Caudate nucleus (tissue), 63 donors: ENCODE measurements at places on chromosomes 1 and 21.

GRCh38 chr1:152539901-152540300, 25.6 kb downstream of the CRCT1 start:
- DNase-seq = no peak

DNA sequence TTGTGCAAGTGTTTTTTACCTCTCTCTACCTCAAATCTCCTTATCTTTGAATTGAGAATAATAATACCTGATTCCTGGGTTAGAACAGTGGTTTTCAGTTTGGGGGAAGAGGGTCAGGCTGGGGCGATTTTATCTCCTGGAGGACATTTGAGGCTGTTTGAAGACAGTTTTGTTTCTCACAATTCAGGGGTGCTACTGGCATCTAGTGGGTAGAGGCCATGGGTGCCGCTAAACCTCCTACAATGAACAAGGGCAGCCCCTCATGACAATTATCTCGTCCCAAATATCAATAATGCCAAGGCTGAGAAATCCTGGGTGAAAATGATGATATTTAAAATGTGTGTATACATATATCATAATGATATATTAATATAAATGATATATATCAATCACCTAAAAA, 139.1 kb upstream of the USH2A start:
- DNase-seq = no peak

DNA sequence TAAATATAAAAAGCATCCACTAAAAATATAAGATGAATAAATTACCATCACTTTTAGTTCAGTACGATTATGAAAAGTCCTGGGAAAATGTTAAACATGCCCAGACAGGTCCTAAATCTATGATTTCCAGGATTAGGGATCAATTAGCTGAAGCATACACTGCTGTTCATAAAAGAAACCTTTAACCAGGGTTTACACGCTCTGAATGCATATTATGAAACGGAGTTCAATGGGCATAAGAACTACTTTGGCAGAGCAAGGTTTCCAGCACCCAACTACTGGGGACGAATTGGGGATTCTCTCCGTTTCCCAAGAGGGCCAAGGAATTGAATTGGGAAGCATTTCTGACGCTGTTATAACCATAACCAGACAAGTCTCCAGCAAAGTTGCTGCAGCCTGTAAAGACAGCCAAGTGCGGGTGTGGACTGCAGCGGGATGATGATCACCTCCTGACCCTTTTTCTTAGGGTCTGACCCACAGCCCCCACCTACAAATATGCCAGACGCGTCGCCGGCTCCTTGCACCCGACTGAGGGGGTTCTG, 1.6 kb downstream of the SLC30A1 start:
- no peak for DNase-seq

- no peak for DNase-seq
Measured at GRCh38 chr1:98794196-98794886, 132.8 kb downstream of the SNX7 start.

DNA sequence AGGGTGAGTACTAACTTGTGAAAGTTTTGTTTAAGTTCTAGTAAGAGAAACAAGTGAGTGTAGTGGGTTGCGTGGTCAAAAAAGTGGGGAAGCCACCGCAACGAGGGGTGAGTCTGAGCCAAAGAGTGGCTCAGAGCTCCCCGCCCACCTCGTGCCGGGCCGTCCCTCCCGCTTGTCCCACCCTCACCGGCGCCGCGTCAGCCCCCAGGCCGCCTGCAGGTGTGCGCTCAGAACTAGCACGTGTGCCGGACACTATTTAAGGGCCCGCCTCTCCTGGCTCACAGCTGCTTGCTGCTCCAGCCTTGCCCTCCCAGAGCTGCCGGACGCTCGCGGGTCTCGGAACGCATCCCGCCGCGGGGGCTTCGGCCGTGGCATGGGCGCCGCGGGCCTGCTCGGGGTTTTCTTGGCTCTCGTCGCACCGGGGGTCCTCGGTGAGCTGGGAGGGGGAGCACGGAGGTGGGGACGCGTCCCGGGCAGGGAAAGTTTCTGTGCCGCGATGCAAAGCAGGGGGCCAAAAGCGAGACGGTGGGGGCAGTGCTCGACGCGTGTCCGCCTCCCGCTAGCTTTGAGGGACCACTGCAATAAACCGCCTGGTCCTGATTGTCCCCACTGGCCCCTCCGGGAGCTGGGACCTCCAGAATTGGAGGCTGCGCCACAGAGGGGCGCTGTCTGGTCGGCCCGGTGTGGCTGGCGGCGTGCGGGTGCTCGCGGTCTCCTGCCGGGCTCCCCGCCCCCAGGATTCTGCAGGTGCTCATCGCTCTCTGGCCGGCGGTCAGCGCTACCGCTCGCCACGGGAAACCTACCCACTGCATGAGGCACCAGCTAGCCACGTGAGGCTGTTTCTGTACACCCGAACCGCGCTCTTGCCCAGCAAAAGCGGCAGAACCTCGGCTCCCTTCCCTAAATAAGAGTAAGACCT, at the start of gene CR2:
CR2 (plus strand) TSS at position 283 of the 919 bp plus-strand sequence; CDS start at position 374, 91 bp downstream.
- no peak for DNase-seq
